Stimulated activated naive CD4-positive, alpha-beta T cell treated with Interleukin-2 at 50 U/mL for 16 hours (primary cell): ENCODE measurements at places on chromosomes 16 and 17.
A peak's percentile ranks its signal among the peaks of the same experiment; 100 is the strongest.

- no peak for DNase-seq
Measured at GRCh38 chr17:69047368-69048263, 13.1 kb downstream of the ABCA9 start.

GRCh38 chr17:10149573-10150399 lies 48.6 kb downstream of the GAS7 start:
- no peak for DNase-seq

DNA sequence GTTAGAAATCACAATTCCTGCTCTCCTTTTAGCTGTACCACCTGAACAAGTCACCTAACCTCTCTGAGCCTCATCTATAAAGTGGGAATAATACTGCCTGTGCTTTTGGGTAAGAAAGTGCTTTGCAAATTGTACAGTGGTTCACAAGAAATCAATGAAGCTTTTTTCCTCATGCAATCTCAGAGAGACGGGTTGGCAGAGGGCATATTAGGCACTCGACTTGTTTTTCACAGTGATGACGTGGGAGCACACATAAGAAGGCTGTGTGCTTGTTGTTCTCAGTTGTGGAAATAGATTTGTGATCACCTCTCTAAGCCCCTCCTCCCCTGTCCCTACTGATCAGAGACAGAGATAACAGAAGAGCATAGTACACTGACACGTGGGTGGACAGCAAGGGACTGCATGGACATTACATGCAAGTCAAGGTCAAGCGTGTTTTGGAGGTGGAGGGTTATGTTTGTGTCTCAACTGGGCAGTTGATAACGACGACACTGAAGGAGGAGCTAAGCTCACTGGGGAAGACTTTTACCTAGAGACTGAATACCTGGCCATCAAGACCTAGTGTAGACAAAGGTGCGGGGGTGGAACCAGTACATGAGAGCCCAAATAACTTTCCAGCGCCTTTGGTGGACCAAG lies 1.7 kb upstream of the GPT2 start:
- DNase-seq = no peak

DNA sequence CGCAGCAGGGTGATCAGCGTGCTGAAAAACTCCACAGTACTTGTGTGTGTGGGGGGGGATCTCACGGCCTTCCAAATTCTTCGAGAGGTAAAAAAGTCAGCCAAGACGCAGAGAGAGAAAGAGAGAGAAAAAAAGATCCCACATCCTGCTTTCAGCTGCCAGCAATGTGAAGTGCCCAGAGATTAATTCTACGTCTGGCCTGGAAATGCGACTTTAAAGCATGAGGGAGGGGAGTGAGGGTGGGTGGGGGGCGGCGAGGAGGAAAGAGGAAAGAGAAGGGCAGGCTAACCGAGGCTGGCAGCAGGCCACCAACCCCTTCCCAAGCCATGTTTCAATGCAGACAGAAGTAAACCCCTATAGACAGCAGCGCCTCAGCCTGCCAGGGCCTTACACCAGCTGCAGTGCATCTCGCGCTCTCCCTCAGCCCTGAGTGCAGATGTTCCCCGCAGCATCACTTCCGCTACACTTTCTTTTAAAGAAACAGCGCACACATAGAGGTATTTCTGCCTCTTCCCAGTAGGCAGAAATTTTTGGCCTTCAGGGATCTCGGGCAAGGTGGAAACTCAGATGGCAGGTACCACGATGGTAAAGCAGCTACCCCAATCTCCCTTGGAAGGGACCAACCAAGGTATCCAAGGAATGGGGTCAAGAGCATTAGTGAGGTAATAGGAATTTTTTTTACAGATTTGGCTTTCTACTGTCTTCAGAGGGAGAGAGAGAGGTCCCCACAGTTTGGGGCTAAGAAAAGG lies 87.8 kb downstream of the SMG6 start:
- DNase-seq = peak; percentile 51

GRCh38 chr16:49343291-49343690 lies 30.3 kb upstream of the C16orf78 start:
- no peak for DNase-seq

DNA sequence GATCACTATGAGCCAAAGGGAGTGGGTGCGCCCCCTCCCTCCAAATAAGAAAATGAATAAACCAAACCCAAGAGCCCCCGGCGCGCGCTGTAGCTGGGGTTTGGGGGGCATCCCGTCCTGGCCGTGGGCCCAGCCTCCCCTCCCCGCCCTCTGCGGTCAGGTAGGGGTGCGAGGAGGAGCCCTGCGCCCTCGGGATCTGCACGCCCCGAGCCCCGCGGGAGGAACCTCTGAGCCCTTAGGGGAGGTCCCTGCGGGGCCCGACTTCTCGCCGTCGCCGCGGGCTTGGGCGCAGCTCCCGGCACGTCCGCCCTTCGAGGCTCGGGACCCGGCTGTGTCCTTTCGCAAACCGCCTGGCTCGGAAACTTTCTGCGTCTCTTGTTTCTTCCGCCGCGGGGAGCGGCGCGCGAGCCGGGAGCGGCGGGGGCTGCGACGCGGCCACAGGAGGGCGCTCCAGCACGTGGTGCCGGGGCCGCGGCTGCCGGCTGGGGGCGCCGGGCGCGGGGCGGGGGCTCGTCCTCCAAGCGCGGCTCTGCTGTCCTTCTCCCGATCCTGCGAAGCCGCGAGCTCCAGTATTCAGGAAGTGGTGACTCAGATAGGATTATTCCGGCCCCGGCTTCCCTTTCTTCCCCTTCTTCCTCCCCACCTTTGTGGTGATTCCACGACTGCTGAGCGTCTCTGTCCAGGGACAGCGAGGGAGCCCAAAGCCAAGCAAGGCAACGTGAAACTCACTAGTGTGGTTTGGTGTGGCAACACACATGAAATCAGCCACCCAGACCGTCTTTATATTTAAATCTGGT lies 1.6 kb downstream of the PITPNC1 start:
- peak; percentile 75 for DNase-seq

DNA sequence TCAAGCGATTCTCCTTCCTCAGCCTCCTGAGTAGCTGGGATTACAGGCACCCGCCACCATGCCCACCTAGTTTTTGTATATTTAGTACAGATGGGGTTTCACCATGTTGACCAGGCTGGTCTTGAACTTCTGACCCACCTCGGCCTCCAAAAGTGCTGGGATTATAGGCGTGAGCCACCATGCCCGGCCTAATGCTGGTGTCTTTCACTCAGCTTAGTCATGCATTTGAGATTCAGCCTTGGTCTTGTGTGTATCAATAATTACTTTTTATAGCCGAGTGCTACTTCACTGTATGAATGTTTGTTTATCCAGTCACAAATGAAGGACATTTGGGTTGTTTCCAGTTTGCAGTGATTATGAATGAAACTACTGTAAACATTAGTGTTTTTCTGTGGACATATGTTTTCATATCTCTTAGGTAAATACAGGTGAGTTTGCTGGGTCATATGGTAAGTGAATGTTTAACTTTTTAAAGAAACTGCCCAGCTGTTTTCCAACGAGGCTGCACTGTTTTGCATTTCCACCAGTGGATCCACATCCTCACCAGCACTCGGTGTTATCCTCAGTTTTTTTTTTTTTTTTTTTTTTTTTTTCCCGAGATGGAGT lies 11.0 kb upstream of the PLCG2 start:
- no peak for DNase-seq

DNA sequence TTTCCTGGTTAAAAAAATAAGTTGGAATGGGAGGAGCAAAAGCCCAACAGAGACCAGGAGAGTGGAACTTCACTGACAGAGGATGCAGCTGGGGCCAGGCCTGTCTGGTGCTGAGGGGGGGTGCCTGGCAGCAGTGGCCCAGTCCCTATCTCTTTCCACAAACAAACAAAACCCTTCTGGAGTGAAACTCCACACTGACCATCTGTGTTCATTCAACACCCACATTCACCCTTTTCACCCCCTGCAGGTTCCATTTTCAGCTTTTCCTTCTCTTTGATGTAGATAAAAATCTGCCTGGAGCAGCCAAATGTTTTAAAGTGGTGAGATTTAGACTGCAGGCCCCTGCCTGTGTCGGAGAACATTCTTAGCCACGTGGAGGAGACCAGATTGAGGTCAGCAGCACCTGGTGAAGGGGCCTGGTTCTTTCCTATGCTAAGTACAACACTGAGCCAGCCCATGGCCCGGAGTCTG lies 161.4 kb upstream of the CDH11 start:
- no peak for DNase-seq

GRCh38 chr17:39219647-39220154 lies 6.0 kb downstream of the STAC2 start:
- DNase-seq = no peak

GRCh38 chr17:64747938-64748540 lies 85.9 kb upstream of the SMURF2 start:
- no peak for DNase-seq

DNA sequence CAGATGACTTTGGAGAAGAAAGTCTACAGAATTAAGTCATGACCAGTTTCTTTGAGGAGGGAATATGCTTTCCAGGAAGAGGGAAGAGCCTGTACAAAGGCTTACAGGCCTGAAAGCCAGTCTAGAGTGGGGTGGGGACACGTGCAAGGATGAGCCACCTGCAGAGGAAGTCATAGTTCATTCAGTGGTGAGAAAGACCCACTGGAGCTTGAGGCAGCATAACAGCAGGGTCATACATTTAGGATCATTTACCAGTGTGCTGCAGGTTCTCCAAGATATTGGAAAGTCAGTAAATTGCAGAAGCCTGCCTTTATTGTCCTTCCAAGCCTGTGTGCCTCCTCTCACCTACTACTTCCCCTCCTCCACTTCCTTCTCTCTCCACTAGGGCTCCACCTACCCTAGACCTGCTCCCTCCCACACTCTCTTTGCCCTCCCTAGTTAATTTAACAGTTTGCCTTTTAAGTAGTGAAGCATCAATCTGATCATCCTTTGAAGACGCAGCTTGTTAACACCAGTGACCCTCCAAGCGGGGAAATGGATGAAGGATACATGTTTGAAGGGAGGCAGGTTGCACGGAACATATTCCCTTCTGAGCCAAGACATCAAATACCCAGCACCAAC lies 40.2 kb downstream of the CDRT15 start:
- DNase-seq = no peak

DNA sequence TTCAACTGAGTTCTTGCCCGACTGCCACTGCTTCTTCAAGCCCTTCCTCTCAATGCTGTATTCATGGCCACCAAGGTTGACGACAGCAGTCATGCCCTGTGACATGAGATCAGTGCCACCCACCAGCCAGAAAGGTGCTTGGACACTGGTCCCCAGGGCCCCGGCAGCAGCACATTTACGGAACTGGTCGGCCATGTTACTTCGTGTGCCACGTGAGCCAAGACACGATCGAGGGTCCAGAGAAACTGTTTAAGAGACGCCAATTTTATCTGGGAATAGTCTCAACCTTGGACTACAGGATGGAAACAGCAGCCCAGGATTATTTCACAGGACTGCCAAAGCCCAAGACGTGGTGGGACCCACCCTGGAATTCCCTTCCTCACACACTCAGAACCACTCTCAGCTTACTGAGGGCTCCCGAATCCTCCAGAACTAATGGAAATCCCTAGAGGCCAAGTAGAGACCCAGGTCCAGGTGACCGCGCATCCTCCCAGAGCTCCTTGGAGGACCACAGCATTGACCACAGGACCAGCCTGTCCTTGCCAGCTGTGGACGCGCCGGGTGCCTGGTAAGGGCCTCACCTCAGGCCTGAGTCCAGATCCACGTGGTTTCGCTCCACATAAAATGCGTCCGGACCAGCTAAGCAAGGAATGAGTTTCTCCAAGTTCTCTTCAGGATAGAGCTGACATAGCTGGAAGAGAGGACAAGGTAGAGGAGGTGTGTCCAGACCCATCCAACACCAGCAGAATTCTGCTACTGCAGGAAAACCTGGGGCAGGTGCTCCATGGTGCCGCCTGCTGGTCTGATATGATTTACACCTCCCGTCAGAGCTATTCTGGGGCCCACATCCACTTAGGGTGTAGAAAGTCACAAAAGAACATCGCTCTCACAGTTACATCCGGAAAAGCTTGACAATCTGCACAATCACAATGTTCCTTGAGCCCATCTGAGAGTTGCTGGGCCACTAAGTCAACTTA lies 28.2 kb downstream of the MAP1LC3B start:
- no peak for DNase-seq

GRCh38 chr17:41338961-41339485 lies 11.6 kb downstream of the KRT33A start:
- peak; percentile 43 for DNase-seq

DNA sequence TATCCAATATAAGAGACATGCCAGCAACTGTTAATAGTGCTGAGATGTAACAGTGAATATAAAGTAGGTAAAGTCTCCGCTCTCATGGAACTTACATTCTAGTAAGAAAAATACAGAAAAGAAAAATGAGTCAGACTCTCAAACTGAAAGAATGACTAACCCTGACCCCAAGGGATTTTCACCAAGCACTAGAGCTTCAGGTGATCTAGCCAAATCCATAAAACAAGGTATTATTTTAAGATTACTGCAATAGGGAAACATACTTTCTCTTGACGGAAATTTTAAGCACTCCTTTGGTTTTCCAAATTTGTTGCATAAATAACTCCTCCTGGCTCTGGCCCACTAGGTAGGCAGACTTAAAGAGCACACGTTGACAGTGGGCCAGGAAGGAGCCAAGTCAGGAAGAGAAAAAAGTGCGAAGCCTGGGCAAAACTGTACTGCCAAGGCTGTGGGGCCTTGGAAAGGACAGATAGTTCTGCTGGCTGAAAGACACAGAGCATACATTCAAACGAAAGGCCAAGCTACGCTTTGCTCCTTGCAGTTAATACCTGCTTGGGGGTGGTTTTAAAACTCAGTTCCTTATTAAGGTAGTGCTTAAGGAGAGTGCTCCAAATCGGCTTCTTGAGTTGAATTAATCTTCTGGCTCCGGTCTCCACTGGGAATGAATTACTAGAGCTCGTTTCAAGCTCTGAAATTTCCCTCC lies 1.4 kb downstream of the GOT2 start:
- no peak for DNase-seq

DNA sequence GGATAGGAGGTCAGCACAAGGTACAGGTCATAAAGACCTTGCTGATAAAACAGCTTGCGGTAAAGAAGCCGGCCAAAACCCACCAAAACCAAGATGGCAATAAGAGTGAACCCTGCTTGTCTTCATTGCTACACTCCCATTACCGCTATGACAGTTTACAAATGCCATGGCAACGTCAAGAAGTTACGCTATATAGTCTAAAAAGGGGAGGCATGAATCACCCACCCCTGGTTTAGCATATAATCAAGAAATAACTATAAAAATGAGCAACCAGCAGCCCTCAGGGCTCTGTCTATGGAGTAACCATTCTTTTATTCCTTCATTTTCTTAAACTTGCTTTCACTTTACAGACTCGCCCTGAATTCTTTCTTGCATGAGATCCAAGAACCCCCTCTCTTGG lies 1.0 kb upstream of the HSBP1 start:
- no peak for DNase-seq

GRCh38 chr17:63544467-63545301 lies 5.6 kb upstream of the DCAF7 start:
- DNase-seq = no peak

DNA sequence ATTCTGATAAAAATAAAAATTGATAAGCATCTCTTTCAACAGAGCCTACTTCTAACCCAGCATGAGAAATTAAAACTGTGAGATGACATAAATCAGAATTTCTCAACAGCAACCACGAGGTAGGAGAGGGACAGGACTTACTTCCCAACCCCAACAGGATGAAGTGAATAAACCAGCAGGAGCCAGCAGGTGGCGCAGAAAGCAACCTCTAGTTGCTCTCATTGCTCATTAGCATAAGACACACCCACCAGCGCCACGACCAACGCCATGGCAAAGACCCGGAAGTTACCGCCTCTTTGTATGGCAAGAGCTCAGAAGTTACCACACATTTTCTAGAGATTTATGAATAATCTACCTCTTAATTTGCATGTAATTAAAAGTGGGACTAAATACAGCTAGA lies 189.4 kb upstream of the CDH8 start:
- DNase-seq = no peak

- no peak for DNase-seq
Measured at GRCh38 chr16:67657751-67658518, 2.1 kb downstream of the ACD start.
